Activated naive CD4-positive, alpha-beta T cell treated with anti-CD3 and anti-CD28 coated beads, Interleukin-2, amount 50 U/mL, for 72 hours (primary cell): ENCODE measurements at places on chromosomes 13 and 19.

DNA sequence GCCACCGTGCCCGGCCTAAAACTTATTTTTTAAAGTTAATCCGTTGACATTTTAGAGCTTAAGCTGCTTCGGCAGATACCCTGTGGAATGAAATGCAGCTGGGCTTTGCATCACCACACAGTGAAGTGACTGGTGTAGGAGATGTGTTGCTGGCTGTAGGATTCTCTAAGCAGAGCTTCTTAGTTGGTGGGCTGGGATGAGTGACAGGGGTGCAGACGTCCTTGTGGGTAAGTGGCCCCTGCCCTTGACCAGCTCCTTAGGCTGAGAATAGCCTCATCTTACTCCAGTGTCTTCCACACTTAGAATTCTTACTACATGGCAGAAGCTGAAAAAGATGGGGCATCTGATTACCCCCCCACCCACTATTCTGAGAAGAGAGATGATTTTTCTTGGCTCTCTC lies 11.6 kb downstream of the GATAD2A start:
- no peak for DNase-seq

DNA sequence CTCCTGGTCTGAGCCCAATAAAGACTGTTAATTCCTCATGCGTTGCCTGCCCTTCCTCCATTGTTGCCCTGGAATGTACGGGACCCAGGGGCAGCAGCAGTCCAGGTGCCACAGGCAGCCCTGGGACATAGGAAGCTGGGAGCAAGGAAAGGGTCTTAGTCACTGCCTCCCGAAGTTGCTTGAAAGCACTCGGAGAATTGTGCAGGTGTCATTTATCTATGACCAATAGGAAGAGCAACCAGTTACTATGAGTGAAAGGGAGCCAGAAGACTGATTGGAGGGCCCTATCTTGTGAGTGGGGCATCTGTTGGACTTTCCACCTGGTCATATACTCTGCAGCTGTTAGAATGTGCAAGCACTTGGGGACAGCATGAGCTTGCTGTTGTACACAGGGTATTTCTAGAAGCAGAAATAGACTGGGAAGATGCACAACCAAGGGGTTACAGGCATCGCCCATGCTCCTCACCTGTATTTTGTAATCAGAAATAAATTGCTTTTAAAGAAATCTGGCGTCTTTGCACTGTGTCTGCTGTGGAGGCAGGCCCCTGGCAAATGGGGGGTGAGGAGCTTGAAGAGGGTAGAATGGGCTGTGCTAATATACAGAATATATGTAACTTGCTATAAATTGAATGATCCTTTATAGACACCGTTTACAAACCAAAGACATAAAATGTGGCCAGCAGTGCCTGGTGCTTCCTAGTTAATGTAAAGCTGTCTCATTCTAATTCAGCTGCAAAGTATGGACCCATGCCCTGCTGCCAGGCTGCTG lies 4.2 kb upstream of the RPS11 start:
- DNase-seq: no peak

DNA sequence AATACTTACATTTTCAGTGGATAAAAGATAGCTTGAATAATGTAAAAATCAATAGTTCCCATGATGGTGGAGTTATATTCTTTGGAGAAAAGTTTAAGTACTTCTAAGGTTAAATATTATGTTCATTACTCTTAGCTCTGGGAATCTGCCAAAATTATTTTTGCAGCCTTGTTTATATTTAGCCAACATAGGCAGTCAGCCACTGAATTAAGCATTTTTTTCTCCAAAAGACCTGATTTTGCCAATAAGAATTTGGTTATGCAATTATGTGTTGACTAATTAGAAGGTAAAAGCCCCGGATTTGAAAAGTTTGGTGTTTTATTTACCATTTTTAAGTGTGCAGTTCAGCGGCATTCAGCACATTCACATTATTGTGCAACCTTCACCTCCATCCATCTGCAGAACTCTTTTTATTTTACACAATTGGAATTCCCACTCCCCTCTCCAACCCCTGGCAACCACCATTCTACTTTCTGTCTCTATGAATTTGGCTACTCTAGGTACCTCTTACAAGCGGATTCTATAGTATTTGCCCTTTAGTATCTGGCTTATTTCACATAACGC lies 90.1 kb upstream of the C1QTNF9B start:
- no peak for DNase-seq

GRCh38 chr13:37488726-37489125 lies 109.8 kb downstream of the POSTN start:
- no peak for DNase-seq

- DNase-seq: peak; percentile 73
Measured at GRCh38 chr19:56111601-56112312, 9.3 kb downstream of the ZNF787 start.

GRCh38 chr13:70370924-70371323 lies 262.7 kb upstream of the KLHL1 start:
- no peak for DNase-seq

GRCh38 chr19:16463991-16464575 lies 7.7 kb downstream of the EPS15L1 start:
- no peak for DNase-seq

GRCh38 chr19:45097776-45098520 lies 5.0 kb downstream of the PPP1R37 start:
- DNase-seq: no peak

DNA sequence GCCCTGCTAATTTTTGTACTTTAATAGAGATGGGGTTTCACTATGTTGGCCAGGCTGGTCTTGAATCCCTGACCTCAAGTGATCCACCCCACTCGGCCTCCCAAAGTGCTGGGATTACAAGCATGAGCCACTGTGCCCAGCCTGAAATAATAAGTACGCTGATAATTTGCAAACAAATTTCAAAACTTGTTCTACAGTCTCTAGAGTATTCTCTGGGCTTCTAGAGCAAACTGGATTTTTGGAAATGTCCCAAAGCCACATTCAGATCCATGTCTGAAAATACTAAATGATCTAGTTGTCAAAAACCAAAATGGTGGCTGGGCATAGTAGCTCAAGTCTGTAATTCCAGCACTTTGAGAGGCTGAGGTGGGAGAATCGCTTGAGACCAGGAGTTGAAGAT lies 39.9 kb upstream of the PSPC1 start:
- no peak for DNase-seq

DNA sequence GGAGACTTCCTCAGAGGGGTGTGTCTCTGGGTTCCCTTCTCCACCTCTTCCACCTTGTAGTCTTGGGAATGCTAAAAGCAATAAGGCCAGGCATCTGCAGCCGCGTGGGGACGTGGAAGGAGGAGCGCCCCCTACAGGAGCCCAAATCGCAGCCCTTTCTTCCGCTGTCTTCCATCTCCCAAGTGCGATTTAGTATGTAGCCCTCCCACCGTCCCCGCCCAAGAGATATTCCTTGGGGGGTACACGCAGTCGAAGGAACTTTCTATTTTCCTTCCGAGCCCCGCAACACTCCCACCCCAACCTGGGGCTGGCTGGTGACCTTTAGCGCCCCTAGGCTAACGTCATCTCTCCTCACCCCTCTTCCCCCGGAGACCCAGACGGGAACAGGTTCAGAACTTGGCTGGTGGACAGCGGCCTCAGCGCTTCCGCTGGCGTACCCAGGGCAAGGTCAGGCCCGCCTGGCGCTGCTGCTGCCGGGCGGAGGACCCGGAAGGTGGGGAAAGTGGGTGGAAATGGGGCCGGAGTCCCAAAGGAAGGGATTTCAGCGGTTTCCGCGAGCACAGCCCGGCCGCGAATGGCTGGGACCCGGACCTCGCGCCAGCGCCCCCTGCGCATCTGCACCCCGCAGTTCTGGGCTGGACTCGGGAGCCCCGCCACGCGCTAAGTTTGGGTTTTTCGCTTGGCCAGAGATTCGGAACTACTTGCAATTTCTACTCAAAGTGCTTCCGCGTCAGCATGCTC lies 2.1 kb upstream of the PCDH8 start:
- DNase-seq: no peak

DNA sequence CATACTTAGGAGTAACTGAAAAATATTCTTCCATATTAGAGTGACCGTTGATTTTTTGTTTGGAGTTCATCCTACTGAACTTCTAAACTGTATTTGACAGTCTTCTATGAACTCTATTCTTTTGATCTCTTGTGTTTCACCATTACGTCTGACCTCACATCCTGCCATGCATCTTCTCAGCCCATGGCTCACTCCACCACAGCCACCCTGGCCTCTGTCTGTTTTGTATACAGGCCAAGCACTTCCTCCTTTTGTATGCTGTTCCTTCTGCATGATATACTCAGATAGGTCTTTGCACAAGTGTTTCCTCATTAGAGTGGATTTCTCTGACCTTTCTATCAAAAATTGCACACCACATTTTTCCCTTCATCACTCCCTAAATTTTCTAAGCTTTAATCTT lies 119.9 kb downstream of the MAB21L1 start:
- DNase-seq: no peak

DNA sequence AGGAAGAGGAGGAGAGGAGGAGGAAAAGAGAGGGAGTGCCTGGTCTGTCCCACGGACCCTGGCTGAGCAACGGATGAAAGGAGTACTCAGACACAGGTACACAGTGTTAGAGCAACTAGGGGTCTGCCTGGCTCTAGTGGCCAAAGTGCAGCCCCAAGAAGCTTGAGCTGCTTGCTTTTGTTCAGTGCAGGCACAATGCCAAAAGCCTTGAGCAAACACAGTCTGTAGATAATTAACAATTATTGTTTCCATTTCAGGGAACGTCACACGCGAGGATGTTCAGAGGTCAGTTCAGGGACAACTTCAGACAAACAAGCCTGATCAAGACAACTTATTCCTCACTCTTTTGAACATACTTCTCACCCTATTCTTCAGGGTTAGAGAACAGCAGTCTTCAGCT lies 32.2 kb upstream of the ZNF726 start:
- no peak for DNase-seq

GRCh38 chr19:51686171-51686570 lies 7.0 kb upstream of the SPACA6 start:
- DNase-seq: no peak

- no peak for DNase-seq
Measured at GRCh38 chr19:48907671-48908070, 7.6 kb downstream of the NUCB1 start.

- DNase-seq: no peak
Measured at GRCh38 chr19:14168259-14168972, 32.0 kb upstream of the ASF1B start.

DNA sequence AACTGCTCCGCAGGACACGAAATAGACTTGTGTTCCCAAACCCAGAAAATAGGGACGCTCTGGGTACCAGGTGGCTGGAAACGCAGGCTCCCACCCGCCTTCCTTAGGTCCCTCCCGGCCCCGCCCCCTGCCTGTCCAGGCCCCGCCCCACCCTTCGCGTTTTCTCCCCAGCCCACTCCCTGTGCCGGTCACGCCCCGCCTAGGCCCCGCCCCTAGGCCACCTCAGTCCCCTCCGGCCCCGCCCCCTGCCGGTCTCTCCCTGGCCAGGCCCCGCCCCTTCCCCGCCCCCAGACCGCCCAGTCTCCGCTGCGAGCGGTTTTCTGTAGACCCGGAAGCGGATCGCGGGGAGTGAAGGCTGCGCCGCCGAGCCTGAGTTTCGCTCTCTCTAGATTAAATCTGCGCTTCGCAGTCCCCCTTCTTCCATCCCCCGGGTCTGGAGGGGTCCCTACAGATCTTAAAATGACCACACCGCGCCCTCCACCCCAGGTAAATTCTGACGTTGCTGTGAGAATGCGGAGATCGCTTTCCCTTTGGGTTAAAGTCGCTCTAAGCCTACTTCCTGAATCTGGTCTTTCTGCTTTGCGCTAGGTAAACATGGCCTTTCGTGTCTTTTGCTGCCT lies 3.7 kb upstream of the ZNF665 start:
- peak; percentile 92 for DNase-seq

GRCh38 chr19:46295401-46296201 lies 1.2 kb upstream of the HIF3A start:
- no peak for DNase-seq

GRCh38 chr13:44304433-44304725 lies 69.2 kb upstream of the SERP2 start:
- no peak for DNase-seq

- DNase-seq: no peak
Measured at GRCh38 chr19:748274-748598, 2.7 kb upstream of the MISP start.

GRCh38 chr19:43329989-43330388 lies 23.5 kb upstream of the CD177 start:
- no peak for DNase-seq

DNA sequence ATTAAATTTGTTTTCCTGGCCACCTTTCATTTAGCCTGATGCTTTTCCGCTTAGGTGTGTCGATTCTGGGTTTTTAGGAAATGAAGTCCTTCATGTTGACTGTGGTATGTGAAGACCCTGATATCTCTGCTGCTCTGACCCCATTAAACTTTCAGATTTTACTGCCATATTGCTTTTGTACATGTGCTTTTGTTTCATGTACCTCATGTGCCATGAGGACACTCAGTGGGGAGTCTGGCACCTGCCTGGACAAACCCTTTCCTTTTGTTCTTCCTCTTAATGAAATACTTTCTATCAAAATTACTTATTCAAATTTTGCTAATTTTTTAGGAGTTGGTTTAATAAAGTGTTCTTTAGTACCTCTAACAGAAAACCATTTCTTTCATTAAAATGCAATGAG lies 774.8 kb downstream of the GPC5 start:
- DNase-seq: no peak

DNA sequence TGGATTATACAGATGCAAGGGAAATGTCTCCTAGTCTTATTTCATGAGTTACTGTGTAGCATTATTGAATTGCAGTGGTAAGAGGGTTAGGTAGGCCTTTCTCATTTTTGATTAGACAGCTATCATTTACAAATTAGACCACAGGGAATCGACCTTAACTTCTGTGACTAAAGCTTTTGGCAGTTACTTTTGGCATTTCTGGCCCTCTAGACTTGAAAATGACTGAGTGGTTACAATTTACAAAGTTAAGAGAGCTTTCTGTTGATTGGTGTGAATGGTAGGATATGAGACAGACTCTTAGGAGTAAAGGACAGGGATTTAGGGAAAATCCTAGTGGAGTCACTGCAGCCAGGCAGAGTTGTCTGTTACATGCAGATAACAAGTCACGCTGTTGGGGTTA lies 86.1 kb downstream of the GGACT start:
- no peak for DNase-seq

- no peak for DNase-seq
Measured at GRCh38 chr13:97932036-97932435, 21.4 kb upstream of the IPO5 start.

DNA sequence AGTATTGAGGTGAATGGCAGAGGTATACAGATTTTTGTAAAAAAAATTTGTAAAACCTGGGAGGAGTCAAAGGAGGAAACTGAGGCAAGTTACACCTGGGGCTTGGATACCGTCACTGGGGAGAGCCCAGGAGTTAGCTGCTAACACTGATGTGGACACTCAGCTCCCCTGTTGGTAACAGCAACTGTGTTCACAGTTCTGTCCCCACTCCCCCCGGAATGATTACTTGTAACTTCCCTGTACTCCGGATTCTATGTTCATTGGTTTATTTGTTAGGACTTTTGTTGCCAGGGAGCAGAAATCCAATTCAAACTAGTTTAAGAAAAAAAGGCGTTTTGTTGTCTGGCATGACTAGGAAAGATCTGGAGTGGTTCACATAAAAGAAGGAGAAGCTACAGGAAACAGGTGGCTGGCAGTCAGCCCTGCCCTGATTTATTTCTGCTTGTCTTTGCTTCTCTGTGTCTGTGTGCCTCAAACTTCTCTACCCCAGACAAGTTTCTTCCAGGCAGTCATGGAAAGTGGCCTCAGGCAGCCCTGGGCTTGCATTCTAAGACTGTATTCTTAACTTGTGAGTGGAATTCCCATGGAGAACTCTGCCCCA lies 2.3 kb upstream of the GPR12 start:
- DNase-seq: no peak

GRCh38 chr19:6074709-6075403 lies 35.4 kb downstream of the RFX2 start:
- no peak for DNase-seq
